ENCODE measurements at places on chromosomes 5 and 9.

GRCh38 chr9:77892955-77893514 lies 138.6 kb downstream of the GNAQ start:
- no peak for DNase-seq

DNA sequence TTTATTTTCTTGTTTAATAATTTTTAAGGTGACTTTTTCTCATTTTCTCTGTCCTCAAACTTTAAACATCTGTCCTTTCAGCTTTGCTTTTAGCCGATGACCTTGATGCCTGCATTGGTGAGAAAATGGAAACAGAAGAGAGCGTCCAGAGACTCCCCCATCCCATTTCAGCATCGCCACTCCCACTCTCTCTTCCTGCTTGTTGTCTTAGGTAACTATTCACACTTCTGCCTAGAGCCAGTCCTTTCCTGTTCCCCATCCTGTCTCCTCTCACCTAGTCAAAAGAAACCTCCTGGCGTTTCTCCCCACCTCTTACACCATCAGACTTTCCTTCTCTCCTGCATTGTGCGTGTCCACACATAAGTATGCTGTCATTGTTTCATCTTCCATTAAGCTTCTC lies 124.6 kb downstream of the MAST4 start:
- DNase-seq = no peak

GRCh38 chr5:68459093-68459809 lies 243.7 kb downstream of the PIK3R1 start:
- no peak for DNase-seq

GRCh38 chr9:93091453-93092081 lies 4.5 kb upstream of the CARD19 start:
- peak; percentile 97 for DNase-seq

- peak; percentile 88 for DNase-seq
Measured at GRCh38 chr9:130845901-130846481, 10.9 kb downstream of the ABL1 start.

GRCh38 chr5:130090569-130091270 lies 186.5 kb downstream of the CHSY3 start:
- DNase-seq = no peak

GRCh38 chr9:134127616-134128015 lies 8.3 kb upstream of the WDR5 start:
- no peak for DNase-seq

Data from fibroblast of mammary gland (primary cell).